AG08396 (cell line): ENCODE measurements at places on chromosomes 2 and 18.
A peak's percentile ranks its signal among the peaks of the same experiment; 100 is the strongest.

DNA sequence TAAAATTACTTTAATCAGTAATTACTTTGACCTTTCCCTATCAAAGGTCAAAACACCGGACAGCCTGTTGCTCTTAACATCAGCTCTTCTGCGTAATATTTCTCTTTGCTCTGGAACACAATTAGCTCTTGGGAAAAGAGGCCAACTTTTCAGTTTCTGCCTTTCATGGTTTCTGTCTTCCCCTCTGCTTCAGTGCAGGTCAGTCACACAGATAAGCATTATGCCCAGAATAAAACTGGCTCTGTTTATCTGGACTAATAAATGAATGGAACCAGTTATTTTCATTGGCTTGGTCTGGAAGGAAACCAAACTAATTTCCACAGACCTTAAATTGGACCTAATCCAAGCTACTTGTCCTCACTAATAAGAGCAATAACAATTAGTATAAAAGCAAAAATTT, 26.2 kb upstream of the GALNT3 start:
- DNase-seq: no peak

GRCh38 chr2:65383541-65384488, 48.6 kb downstream of the SPRED2 start:
- DNase-seq: no peak

DNA sequence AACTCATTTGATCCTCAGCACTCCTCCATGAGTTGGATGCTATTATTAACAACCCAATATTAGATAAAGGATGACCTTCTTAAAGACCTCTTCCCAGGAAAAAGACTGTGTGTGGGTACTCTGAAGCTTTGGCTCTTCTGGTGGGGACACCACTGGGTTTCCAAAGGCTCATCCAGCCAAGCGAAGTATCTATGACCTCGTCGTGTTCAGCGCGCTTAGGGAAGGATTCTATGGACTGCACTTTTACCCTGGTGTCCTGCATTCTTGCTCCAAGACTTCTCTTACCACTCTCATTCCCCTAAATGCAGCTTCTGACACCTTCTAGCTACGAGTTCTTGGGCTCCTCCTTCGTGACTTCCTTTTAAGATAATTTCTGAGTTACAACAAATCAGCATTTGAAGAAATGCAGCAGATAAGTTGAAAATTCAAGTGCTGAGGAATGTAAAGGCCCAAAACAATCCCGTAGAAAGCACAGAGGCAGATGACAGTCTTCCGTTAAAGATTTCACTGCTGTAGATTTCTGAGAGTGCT, 673 bp upstream of the HNMT start:
- no peak for DNase-seq

DNA sequence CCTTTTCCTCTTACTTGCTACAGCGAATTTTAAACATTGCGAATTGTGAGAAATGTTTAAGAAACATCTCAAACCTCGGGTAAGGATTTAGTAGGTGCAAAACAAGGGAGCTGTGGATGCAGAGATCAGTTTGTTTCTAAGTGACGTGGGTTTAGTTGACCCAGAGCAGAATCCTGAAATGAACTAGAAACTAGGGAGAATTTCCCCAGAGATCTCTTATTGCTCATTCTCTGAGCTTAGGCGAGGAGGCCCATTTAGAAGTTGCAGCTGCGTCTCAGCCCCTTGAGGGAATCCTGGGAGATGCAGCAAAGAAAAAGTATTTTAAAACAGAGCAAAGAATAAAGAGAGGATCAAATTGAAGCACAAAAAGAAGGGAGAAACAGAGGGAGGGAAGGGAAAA, 29.3 kb downstream of the FAM124B start:
- DNase-seq: no peak

DNA sequence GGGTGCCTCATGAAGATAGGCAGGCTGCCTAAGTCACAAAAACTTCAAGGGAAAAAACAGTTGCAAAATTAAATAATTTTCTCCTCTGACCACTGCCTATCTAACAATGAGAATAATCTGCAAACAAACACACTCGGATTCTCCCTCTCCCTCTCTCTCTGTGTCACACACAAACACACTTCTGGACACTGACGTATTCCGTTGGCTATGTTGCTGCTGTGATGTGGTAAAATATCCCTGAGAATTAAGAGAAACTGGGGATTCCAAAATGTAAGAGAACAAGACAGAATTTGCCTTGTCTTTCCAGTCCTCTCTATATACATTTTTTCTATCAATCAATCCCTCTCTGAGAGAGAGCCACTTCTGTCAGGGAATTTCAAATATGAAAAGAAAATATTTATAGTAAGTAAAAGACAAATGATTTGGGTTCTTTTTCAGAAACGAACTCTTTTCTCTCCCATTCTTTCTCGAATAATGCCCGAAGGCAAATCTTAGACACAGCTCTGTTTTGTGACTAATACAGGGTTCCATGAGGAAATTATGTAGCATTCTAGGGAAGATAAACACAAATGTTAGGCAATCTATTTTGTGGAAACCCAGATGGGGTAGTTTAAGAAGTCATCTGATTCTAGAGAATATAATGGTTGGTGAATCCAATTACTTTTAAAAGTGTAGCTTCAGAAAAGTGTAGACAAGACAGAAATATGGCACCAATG, 310.3 kb upstream of the CYP26B1 start:
- DNase-seq: peak; percentile 16

DNA sequence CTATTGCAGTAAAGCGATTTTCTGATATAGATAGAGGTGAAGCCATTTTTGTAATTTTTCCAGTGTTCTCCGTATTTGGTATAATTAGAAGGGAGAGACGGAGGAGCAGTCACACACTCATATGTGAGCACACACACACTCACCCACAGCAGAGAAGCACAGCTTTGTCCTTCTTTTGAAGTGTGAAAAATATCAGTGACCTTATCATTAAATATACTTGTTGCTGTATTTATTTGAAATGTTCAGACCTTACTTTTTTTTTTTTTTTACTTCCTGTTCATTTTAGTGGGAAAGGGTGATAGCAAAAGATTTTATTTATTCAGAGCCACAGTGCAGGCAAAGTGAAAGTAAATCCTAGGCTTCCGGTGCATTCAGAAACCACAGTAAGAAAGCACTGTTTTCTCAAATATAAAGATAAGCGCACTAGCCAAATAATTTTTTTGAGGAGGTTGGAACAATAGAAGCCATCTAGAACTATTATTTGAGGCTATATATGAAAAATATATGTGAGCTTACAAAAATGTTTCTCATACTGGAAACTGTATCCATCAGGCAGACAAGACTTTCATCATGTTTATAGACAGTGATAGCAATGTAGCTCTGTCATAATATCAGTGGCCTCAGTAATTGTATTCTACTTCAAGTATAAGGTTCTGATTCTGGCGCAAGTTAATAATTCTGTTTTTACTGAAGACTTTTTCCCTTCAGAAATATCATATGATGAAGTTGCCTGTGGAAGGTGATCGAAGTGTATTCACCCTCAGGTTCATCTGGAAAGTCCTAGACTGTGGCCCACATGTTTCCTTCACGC, 37.2 kb downstream of the TSHZ1 start:
- peak; percentile 51 for DNase-seq

- no peak for DNase-seq
Measured at GRCh38 chr2:23545396-23545795, 160.4 kb downstream of the KLHL29 start.

GRCh38 chr2:88038263-88039105, 17.1 kb downstream of the KRCC1 start:
- peak; percentile 38 for DNase-seq

GRCh38 chr2:27990030-27990590, 99.6 kb downstream of the BABAM2 start:
- DNase-seq: no peak

GRCh38 chr18:47436871-47437270, 185.4 kb upstream of the SKOR2 start:
- no peak for DNase-seq

- no peak for DNase-seq
Measured at GRCh38 chr2:219198974-219199373, 7.6 kb upstream of the ZFAND2B start.

- DNase-seq: peak; percentile 75
Measured at GRCh38 chr18:48545757-48546321, 7.0 kb downstream of the CTIF start.

DNA sequence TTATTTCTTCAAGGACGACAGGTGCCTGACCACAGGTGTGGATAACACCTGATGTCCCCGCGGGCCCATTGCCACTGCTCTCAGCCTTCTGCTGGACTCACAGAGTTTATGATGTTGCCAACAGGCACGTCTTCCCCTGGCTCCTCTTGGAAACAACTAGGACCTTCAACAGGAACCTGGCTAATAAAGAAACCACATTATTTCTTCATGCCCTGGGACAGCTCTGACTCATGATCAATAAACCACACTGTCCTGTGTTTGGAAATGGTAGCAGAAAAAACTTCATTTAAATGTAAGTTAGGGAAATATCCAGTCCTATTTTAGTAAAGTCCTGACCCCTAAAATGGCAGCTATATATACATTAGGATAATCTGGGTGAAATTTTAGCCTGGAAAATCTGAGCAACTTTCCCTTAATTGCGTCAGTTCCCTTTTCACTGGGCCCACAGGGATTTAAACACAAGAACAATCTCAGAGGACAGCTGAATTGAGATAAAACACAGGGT, 158.9 kb downstream of the VAPA start:
- peak; percentile 52 for DNase-seq

DNA sequence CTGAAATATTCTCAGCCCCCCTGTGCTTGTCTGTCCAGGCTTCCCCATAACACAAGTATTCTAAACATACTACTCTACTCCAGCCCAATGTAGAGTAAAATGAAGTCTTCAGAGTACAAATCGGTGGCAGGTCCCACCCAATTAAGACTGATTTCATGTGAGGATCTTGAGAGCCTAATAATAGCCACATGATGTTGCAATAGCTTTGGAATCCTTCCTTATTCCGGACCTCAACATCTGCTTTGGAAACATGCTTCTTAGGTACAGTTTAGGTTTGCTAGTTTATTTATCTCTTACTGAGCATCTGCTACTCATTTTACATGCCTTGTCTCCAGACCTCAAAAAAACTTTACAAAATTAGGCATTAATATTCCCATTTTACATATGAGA, 207.3 kb upstream of the RAB6C start:
- DNase-seq: no peak

GRCh38 chr2:179193759-179194394, 70.8 kb downstream of the SESTD1 start:
- no peak for DNase-seq

GRCh38 chr2:178005756-178006155, 66.8 kb downstream of the PDE11A start:
- DNase-seq: no peak

GRCh38 chr2:137950238-137950637, 14.0 kb upstream of the HNMT start:
- no peak for DNase-seq

DNA sequence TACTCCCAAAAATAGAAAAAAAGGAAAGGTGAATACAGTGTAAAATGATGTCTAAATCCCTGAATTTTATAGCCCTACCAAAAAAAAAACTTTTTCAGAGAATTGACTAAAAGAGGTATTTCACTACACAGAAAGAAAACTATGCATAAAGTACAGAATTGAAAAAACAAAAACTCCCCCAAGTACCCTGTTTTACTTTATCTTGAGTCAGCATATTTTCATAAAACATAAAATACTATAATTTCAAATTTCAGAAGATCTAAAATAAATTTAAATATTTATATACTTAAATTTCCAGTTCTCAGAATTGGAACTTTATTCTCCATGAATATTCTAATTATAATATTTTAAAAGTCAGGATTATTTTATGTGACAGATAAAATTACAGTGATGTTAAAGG, 10.1 kb downstream of the NCKAP1 start:
- DNase-seq: no peak
